Prostate gland (tissue), 2 donors: ENCODE measurements at places on chromosomes 1 and 21.

- DNase-seq, result no peak
These were observed 26.1 kb upstream of the SLAMF6 start for GRCh38 chr1:160548960-160549664.

DNA sequence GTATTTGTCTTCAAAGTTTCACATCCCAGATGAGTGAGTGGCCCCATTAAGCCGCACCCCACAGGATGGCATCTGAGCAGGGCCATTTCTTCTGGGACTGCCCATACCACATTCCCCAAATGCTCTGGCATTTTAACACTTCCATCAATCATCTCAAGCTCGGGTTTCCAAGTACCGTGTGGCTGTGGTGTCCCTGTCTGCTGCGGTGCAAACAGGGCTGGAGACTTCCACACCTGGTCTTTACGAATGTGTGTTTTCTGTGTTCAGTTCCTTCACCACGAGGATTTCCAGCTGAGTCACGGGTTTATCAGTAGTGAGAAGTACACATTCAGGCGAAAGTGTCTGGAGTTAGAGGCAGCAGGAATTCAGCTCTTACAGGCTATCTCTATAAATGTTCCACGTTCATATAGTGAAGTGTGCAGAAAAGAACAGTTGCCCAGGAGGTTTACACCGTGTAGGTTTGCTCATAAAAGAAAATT lies 195.2 kb downstream of the RHOU start:
- DNase-seq, result no peak

DNA sequence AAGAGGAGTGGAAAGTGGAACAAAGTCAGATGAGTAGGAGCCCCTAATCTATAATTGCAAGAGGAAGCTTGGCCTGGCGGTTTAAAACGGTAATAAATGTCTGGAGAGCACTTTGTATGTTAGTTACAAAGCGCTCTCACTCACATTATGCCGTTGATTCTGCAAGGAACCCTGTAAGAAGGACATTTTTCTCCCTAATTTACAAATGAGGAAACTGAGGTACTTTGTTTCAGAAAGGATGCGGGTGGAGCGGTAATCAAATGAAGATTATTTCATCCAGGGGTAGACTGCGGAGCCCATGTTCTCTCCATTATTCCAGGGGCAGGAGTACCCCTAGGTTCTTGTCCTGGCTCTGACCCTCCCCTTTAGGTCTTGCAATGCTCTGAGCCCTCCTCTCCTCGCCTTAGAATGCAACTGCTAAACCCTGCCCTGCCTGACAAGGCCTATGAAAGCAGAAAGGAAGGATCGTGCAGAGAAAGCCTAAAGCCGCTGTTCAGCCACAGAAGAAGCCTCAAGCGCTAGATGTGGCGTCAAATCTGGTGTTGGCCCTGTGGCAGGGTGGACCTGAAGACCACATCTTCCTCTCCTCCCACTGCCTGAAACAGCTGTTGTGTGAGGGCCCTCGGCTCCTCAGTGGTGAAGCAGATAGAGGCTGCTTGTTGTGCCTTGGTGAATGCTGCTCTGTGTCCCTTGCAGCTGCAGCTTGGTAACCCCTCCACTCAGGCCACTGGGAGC lies 588 bp upstream of the PACC1 start:
- no peak for DNase-seq

DNA sequence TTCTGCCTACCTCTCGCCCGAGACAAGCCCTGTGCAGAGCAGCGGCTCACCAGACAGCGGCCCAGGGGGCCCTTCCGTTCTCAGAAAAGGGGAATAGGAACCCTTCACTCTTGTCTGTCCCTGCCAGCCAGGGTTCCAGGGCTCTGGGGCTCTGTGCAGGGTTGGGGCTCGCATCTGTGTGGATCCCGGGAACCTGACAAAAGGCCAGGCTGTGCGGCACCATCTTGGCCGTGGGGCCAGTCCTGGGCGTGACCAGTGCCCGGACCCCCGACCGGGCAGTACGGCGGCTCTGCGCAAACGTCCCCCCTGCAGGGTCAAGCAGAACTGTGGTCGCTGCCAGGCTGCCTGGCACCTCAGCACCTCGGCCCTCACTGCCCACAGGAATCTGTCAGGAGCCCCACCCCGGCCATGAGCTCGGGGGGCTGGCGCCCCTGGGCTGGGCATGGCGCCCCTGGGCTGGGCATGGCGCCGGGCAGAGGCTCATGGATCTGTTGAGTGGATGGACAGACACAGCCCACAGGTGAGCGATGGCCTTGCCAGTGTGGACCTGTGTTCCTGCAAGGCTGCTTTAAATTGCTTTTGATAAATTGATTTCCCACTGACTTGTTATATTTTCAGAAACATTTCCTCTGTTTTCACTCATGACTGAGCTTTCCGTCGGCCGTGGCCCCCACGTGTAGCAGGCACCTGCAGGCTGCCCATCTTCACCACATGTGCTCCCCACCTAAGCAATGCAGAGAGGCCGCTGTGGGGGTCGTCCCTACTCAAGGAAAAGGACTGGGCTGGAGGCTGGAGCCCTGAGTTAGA lies 59.0 kb downstream of the SLX9 start:
- no peak for DNase-seq

- DNase-seq, result no peak
These were observed 8.6 kb downstream of the YBEY start for GRCh38 chr21:46294647-46295176.

GRCh38 chr1:205500240-205501233 lies 3.9 kb upstream of the CDK18 start:
- DNase-seq, result no peak

DNA sequence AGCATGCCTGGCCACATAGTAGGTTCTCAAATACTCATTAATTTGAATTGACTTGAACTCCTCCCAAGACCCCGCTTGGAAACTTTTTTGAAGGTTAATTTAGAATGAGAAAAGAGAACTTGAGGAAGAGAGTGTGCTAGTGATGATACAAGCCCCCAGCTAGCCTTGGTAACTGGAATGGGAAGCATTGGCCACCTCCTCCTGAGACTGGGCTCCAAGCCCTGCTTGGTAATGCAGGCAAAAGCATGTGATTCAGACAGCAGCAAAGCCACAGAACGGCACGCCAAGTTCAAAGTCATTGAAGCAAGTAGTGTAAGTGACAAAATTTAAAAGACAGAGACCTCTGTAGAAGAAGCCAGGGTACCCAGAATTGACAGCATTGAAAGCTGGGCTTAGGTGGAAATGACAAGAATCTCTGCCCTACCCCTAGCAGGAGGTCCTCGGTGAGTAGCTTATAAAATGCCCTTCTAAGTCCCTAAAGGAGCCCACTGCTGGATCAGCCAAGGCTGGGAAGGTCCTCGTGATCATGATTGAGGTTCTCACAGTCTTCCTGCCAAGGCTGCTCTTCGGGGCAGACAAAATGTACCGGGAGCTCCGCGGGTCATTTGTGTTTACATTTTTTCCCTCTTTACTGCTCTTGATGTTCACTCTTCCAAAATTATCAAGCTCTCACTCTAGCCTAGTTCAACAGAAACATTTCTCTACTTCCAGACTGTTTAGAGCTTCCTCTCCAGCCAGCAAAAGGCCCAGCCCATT lies 99.4 kb downstream of the TSEN15 start:
- DNase-seq, result no peak

- no peak for DNase-seq
These were observed 6.2 kb upstream of the TRIM45 start for GRCh38 chr1:117127795-117128194.

DNA sequence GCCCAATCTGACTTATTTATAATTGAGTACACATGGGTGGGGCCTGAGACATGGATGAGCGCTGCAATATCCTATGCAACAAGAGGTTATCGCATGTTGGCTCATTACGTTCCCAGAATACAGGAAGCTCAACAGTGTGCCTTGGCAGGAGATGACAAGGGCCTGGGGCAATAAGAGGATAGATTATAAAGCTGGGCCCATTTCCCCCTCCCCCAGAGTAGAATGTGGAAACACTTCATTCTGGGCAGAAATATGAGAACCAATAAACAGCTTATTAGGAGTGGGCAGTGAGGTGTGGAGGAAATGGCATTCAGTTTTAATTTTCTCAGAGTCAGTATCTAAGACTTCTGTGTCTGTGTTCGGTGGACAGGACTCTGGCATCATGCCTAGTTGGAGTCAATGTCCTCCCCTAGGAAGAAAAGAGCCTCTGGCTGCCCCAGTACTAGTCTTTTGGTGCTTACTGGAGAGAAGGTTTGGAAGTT lies 92.8 kb downstream of the PIK3R3 start:
- DNase-seq, result peak; percentile 70

DNA sequence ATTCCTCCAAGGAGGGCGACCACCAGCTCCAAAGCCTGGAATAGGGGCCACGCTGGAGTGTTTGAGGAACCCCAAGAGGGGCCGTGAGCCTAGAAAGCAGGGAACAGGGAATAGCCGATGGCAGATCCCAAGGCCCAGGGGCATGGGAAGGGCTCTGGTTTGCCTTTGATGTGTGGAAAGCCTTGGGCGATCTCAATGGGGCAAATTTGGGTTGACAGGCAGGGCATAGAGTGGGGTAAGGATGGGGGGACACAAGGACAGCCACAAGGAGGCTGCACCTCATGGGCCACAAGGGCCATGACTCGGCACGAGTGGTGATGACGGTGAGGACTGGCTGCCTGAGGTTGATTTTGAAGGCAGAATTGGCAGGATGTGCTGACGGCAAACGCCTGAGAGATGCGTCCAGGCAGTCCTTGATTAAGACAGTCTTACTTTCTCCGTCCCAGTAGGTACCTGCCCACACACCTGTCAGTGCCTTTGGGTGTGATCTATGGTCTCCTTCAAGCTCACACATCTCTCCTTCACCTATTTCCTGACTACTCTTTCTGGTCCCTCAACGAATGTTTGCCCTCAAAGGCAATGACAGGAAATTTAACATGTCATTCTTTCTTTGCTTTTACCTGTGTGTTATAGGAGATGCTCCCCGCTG lies 2.0 kb upstream of the TMPRSS3 start:
- DNase-seq, result no peak

- DNase-seq, result no peak
These were observed 27.7 kb downstream of the PEA15 start for GRCh38 chr1:160232911-160233310.

- no peak for DNase-seq
These were observed 1.5 kb downstream of the NBL1 start for GRCh38 chr1:19645411-19646251.

DNA sequence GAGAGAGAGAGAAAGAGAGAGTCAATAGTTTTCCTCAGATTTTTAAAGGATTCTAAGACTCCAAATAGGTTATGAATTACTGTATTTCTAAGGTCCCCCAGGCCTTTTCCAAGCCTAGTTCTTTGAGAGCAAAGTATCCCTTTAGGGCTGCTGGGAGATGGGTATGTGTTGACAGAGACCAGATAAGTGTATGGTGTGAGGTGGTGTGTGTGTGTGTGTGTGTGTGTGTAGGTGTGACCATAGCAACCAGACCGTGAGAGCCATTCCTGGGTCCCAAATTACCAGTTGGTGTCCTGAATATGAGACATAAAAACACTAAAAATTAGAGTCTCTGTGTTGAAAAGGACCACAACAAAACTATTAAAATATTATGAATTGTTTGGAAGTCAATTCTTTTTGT lies 41.7 kb upstream of the DNAJC6 start:
- DNase-seq, result no peak

DNA sequence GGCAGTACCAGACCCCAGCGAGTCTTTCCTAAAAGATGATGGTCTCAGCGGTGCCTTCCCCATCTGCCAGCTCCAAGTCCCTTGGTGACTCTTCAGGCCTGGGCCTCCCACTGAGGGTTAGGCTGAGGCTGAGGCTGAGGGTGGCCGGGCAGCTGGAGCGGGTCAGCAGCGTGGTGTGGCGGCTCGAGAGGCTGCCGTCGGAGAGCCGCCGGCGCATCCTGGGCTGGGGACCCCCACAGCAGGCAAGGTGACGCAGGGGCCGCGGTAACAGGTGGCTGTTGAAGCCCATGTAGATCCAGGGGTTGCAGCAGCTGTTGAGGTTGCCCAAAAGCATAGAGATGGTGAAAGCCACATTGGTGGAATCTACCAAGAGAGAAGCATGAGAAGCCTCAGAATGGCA lies 7.0 kb downstream of the AVPR1B start:
- no peak for DNase-seq

- no peak for DNase-seq
These were observed 21.1 kb downstream of the PYHIN1 start for GRCh38 chr1:158952416-158952815.

- no peak for DNase-seq
These were observed 120.5 kb upstream of the CD34 start for GRCh38 chr1:208031316-208031931.

GRCh38 chr1:8711151-8711550 lies 106.3 kb downstream of the RERE start:
- no peak for DNase-seq

- no peak for DNase-seq
These were observed 58.7 kb upstream of the GOLT1A start for GRCh38 chr1:204272505-204272904.

GRCh38 chr1:203870245-203870644 lies 8.8 kb downstream of the SNRPE start:
- DNase-seq, result no peak

DNA sequence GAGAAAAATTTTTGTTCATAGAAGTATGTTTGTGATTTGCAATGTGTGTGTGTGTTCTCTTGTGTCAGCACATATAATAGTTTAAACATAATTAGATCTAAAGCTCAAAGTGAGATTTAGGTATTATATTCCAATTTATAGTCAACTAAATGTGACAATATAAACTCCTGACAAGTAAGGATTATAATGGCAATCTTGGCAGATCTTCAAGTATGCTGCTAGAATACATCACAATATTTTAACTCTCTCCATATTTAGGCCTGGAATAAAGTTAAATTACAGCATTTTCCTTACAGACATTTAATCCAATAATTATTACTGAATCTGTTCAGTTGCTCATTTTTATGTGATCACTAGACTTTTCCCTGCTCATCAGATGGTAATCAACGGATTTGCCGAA lies 65.8 kb downstream of the LYPLAL1 start:
- DNase-seq, result no peak

GRCh38 chr1:111956155-111956771 lies 33.2 kb downstream of the KCND3 start:
- DNase-seq, result no peak

GRCh38 chr1:50471967-50472366 lies 48.7 kb upstream of the DMRTA2 start:
- DNase-seq, result no peak

GRCh38 chr1:248697907-248698306 lies 4.7 kb downstream of the OR14I1 start:
- DNase-seq, result no peak

- no peak for DNase-seq
These were observed 1.0 kb upstream of the TNFSF4 start for GRCh38 chr1:173208146-173208545.

GRCh38 chr1:101325144-101325543 lies 88.3 kb downstream of the S1PR1 start:
- DNase-seq, result no peak

GRCh38 chr1:59375321-59376220 lies 78.7 kb downstream of the FGGY start:
- no peak for DNase-seq
